ENCODE measurements at places on chromosomes 2 and 18. TPM values are rescaled to one million over a fixed set of nuclear protein-coding genes. Genes with fewer than 3 reads are reported as not detected.

BMP10 gene
- 0.27 TPM for total RNA-seq

DHRS9 gene
- total RNA-seq: 0.12 TPM

TLX2 gene
- 1.2 TPM for total RNA-seq

MYCN gene
- total RNA-seq: not detected

RAD51AP2 gene
- not detected for total RNA-seq

MATN3 gene
- not detected for total RNA-seq

GREB1 gene
- 0.27 TPM for total RNA-seq
